ENCODE measurements at places on chromosomes 1 and 21.

- no peak for DNase-seq
Observed at GRCh38 chr21:15992171-15992570, 262.4 kb downstream of the USP25 start.

GRCh38 chr21:41480086-41480690, 27.8 kb downstream of the TMPRSS2 start:
- DNase-seq: no peak

GRCh38 chr1:8545078-8545477, 227.2 kb downstream of the SLC45A1 start:
- no peak for DNase-seq

DNA sequence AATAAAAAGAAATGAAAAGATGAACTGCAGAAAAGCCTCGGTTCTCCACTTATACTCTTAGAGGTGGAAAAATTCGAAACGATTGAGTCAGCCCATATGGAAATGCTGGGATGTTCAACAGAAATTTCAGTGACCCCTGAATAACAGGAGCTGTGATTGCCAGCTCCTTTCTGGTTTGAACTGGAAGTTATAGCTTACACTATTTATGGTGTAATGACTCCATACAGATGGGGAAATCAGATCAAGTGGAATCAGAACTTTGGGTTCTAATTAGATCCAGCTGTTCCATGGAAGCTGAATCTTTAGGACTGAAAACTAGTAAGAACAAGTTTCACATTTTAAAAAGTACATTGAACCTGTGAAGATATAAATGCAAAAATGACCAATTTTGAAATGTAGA, 569.3 kb upstream of the ZRANB2 start:
- no peak for DNase-seq

DNA sequence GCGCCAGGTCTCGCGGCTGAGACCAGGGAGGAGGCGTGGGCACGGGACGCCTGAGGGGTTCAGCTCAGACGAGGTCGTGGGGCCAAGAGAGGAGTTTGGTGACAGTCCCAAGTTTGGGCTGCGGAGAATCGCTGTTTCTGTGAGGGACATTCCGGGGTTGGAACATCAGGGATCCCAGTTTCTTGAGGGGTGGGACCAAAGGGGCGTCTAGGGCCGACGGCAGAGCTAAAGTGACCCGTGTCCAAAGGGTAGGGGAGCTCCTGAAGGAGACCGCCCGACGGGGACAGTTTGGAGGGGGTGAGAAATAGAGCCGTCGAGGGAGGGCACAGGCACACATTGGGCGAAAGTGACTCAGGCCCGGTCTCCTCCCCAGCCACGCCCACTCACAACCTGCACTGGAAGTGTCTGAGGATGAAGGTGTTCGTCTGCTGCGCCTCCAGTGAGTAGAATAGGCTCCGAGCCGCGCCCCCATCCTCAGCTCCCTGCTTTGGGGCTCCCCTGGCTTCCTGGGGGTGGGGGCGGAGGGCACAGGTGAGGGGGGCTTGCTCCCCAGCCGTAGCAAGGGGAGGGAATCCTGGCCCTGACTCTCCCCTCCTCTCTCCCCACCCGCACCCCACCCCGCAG, 7.0 kb downstream of the EFNA3 start:
- DNase-seq: peak; percentile 69

- DNase-seq: no peak
Observed at GRCh38 chr1:114078116-114078515, 75.6 kb downstream of the SYT6 start.

- DNase-seq: no peak
Observed at GRCh38 chr1:201912832-201913231, 24.1 kb downstream of the SHISA4 start.

DNA sequence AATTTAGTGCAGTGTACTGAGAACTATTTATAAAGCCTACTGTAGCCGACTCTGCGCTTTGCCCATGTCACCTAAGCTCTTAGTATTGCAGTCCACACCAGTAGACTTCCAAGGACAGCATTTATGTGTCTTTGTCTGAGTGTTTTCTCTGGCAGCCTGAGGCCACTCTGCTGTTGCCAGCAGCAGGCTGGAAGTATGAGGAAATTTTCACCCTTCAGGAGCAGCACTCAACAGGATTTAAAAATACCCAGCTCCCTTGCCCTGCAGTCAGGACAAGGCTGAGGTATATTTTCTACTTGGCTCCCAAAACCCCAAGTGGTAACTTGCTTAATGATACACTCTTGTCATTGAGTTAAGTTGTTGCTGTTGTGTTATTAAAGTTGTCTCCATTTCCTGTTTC, 230.1 kb downstream of the SRGAP2C start:
- DNase-seq: no peak

DNA sequence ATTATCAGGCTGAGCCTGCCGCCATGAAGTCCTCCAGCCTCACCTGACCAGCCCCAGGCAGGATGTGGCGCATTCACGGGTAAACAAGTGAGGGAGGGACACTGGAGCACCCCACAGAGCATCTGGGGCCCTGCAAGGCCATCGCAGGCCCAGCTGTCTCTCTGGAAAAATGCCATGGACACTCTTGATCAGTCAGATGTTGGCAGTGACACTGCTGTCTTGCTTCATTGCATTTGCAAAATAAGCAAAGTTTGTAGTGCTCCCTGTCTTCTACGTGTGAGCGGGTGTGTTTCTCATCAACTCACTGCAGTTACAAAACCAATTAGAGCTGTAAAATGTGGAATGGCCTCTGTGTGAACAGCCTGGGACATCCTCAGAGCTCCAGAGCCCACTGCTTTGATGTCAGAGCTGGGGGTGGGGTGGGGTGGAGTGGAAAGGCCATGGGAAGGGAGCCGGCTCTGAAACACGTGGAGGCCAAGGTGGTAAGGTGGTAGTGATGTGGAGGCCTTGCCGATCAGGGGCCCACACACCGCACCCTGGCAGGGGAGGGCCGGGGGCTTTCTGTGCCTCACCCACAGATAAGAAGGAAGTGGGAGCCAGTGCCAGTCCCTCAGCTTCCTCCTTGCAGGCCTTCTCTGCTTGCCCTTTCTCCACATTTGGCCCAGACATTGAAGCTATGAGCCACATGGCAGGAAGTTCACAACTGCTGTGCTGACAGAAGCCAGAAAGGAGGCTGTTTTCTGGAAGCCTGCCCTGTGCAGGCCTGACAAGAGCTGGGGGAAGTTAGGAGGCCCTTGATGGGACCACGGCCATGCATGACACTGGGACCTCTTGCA, 254.9 kb downstream of the RHOU start:
- no peak for DNase-seq

DNA sequence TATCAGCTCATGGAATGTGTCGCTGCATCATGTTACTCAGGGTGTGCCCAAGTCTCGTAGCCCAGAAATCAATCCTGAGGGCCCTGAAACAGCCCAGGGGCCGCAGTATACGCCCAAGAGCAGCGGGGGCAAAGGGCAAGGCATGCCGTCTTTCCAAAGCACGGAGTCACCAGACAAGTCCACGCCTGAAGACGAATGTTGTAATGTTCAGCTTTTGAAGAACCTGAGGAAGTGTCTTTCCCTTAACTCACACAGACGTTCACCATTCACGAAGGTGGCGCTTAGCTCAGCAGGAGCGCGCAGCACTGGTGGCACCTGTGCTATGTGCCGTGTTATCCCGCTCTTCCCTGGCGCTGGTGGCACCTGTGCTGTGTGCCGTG, 18.8 kb upstream of the PWP2 start:
- no peak for DNase-seq

GRCh38 chr1:210089855-210090254, 142.7 kb upstream of the SERTAD4 start:
- DNase-seq: no peak

GRCh38 chr1:67559222-67559700, 125.7 kb upstream of the GADD45A start:
- DNase-seq: no peak

GRCh38 chr1:4678066-4678717, 23.8 kb downstream of the AJAP1 start:
- DNase-seq: no peak

All from stimulated activated CD8-positive, alpha-beta memory T cell treated with anti-CD3 and anti-CD28 coated beads, Interleukin-4, amount 100 ng/mL, for 4 hours (primary cell).